ENCODE measurements at places on chromosomes 6 and 20.

GRCh38 chr6:136486357-136486756 is 63.9 kb downstream of the MAP7 start:
- no peak for DNase-seq

DNA sequence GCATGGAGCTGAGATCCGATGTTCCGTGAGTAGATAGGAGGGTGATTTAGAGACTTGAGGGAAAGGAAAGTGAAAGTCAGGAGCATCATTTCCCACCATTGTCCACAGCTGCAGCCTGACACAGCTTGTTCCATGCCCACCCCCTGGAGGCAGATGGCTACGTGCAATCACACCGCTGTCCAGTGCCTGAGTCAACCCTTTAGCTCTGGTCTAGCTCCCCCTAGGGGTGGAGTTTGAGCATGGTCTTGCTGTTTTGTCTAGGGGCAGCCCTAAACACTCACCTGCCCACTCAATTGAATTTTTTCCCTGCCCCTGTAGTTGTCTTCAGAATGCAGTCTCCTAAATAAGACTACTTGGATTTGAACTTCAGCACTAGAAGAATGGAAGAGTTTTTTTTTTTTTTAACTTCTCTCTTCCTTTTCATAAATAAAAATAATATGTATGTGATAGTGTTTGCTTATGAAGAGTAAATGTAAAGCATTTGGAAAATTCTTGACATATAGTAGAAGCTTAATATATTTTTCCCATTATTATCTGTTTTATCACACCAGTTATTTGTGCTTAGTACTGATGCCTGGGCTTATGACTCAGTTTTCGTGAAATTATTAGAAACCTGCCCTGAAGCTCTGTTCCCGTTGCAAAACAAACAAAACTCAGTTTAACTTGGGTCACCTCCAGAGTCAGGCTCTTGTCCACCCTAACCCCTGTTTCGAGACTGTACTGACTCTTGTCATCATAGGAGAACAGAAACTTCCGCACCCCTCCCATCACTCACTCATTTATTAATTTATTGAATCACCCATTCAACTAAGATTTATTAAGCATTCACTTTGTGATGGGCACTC is 814.8 kb downstream of the MAFB start:
- peak; percentile 36 for DNase-seq

- no peak for DNase-seq
These were observed 187.9 kb upstream of the ECI2 start for GRCh38 chr6:4323322-4323721.

GRCh38 chr20:1565461-1565860 is 8.0 kb upstream of the SIRPD start:
- no peak for DNase-seq

GRCh38 chr20:37921341-37921929 is 18.5 kb downstream of the VSTM2L start:
- DNase-seq: no peak

GRCh38 chr6:11007715-11008608 is 36.1 kb downstream of the ELOVL2 start:
- no peak for DNase-seq

Data from GOT3 (cell line).